ENCODE measurements at places on chromosomes 13 and 19.

DNA sequence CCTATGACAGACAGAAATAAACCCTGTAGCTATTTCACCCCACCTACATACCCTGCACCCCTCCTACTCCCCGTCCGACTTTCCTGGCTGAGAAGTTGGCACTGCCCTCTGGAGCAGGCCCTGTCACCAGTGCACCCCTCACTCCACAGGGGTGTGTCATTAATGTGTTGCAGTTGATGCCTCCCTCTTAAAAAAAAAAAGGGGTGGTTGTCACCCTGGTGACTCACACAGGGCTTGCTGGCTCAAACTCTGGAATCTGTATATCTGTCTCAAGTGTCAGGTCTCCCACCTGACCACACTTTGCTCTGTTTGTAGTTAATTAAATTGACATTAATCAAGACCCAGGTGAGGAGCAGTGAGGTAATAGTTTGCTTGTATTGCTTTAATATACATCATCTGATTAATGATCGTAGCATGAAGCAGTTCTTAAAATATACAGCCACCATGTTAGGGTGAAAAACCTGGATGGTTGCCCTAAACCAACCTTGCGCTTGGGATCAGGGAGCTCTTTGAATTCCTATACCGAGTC lies 2.0 kb upstream of the GATAD2A start:
- DNase-seq: no peak

DNA sequence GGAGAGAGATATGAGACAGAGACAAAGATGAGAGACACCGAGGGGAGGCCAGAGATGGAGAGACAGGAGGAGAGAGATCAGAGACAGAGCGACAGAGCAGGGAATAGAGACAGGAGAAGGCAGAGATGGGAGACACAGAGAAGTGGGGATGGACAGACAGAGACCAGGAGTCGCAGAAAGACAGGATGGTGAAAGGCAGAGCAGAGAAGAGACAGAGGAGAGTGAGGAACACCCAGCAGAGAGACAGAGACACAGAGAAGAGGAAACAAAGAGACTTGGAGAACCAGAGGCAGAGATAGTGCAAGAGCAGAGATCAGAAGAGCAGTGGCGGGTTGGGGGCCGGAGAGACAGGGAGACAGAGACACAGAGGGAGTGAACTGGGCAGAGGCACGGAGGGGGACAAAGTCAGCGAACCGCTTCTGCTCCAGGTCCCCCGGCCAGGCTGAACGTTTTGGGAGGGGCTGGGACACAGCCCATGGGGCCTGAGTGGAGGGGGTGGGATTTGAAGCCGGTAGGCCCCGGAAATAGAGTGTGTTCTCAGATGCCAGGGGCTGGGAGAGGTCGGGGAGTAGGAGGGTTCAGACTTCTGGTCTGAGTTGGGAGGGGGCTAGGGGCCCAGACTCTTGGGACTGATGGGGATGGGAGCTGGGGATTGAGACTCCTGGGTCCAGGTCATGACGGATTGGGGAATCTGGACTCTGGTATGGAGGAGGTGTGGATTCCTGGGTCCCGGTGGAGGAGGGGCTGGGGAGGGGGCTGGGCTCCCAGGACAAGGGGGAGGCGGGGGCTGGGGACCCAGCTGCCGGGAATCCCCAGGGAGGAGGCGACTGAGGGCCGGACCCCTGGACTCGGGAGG lies 654 bp downstream of the ZNF579 start:
- DNase-seq: no peak

GRCh38 chr19:54905803-54906511 lies at the start of gene NCR1:
Gene NCR1 (plus strand): TSS chr19:54906148. CDS start chr19:54906188, 40 bp downstream.
- no peak for DNase-seq

GRCh38 chr13:110137680-110138009 lies 169.3 kb downstream of the COL4A1 start:
- no peak for DNase-seq

DNA sequence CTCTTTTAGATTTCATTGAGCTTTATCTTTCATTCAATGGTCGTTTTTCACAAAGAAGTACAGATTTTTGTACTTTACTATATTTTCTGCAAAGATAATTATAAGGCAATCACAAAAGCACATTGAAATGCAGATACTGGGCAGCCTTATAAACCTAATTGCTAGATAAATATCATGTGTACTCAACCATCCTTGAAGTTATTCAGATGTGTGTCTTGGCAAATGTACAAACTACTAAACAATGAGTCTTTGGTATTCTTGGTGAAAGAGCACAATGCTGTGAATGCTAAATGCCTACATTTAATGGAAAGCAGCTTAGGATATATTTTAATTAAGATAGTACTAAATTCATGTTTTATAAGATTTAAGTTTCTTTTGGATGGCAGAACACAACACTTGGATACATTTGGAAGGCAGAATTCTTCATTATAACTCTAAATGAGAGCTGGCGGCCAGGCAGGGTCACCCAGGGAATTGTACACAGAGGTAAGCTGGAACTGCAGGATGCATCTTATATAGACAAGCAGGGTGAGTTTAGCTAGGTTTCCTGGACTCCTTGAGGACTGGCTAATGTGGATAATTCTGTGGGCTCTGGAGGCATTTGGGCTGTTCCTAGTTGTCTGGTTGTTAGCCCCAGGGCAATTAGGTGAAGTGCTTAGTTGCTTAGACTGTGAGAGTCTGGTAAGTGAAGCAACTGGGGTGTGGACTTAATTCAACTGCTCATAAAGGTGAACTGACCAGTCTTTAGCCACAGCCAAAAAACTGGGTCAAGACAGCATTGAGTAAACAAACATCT lies 286.6 kb downstream of the PCDH20 start:
- DNase-seq: no peak

- peak; percentile 58 for DNase-seq
Observed at GRCh38 chr19:49672131-49672919, 4.7 kb upstream of the PRMT1 start.

- no peak for DNase-seq
Observed at GRCh38 chr13:69300131-69300530, 807.5 kb upstream of the ATXN8OS start.

GRCh38 chr19:44438441-44438840 lies 9.8 kb downstream of the ZNF229 start:
- no peak for DNase-seq

DNA sequence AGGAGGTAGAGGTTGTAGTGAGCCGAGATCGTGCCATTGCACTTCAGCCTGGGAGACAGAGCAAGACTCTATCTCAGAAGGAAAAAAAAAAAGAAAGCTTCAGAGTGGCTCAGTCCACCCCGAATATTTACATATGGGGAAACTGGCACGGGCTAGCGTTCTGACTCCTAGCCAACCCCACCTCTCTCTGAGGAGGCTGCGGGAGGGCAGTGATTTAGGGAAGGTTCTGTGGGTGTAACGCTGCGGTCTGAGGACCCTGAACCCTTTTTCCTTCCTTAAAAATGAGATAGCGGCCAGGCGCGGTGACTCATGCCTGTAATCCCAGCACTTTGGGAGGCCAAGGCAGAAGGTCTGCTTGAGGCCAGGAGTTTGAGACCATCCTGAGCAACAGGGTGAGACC lies 5.0 kb downstream of the LRRC25 start:
- DNase-seq: no peak

- DNase-seq: no peak
Observed at GRCh38 chr13:32031815-32032370, 319 bp downstream of the FRY start.

DNA sequence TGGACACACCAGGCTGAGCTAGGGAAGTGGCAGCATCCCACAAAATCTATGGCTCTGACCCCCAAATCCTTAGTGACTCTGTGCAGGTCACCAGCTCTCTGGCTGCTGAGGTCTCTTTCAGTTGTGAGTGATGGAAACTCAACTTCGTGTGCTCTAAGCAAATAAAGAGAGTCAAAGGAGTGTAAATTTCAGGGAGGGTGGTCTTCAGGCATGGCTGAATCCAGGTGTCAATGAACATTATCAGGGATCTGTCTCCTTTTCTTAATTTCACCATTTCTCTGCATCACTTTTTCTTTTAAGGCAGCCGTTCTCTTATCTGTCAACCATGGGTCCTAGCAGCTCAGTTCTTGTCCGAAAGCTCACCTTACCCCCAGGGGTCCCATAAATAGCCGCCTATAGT lies 6.2 kb downstream of the CYP4F12 start:
- no peak for DNase-seq

DNA sequence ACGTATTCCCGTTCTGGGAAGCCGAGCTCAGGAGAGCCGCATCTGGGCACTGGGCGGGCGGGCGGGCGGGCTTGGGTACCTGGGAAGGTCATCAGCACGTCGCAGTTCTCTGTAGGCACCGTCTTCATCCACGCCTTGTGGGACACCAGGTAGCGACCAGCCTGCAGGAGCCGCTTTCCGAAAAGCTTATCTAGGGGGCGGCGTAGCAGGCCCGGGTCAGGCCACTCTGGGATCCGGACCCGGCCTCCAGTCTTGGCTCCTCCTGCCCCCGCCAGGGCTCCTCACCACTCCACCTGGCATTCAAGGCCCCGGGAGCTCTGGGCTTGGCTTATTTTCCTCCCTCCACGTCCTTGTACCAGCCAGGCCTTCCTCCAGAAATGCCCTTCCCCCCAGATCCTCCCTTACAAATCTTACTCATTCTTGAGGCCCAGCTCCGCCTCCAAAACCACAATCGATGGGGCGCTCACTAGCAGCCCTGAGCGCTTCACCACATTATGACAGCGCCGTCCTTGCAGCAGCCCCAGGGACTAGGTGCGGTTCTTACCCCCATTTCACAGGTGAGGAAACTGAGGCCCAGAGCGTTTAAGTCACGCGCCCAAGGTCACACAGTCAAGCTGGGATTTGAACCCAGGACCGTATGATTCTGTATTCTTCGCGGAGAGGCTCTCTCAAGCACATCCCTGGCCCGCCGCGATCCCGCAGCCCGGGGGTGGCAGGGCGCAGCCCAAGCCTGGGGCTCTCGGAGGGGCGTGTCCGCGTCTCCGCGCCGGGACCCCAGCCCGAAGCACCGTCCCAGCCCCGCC lies 843 bp downstream of the ANO8 start:
- DNase-seq: peak; percentile 49

DNA sequence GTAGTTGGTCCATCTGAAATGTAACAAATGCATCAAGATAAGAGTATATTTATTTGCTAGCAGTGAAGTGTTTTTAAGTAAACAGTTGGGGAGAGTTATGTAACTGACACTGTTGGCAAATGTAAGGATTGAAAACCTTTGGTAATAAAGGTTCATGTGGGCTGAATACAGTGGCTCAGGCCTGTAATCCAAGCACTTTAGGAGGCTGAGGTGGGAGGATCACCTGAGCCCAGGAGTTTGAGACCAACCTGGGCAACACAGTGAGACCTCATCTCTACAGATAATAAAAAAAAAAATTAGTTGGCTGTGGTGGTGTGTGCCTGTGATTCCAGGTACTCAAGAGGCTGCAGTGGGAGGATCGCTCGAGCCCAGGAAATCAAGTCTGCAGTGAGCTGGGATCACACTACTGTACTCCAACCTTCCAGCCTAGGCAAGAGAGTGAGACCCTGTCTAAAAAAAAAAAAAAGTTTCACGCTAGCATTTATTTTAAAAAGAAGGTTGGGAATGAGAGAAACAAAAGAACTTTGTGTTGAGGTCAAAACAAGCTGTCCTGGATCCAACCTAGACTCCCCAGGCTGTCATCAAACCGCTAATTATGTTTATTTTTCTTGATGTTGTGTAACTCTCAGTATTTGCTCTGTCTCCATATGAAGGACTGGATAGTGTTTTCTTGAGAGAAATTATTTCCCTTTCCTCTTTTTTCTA lies 20.7 kb downstream of the SETDB2 start:
- DNase-seq: no peak

GRCh38 chr19:37333457-37333856 lies 37.4 kb upstream of the ZNF527 start:
- no peak for DNase-seq

GRCh38 chr13:94712287-94712811 lies at the start of gene SOX21:
Gene SOX21 (minus strand): TSS chr13:94712545. CDS start chr13:94712049, 496 bp downstream.
- no peak for DNase-seq

DNA sequence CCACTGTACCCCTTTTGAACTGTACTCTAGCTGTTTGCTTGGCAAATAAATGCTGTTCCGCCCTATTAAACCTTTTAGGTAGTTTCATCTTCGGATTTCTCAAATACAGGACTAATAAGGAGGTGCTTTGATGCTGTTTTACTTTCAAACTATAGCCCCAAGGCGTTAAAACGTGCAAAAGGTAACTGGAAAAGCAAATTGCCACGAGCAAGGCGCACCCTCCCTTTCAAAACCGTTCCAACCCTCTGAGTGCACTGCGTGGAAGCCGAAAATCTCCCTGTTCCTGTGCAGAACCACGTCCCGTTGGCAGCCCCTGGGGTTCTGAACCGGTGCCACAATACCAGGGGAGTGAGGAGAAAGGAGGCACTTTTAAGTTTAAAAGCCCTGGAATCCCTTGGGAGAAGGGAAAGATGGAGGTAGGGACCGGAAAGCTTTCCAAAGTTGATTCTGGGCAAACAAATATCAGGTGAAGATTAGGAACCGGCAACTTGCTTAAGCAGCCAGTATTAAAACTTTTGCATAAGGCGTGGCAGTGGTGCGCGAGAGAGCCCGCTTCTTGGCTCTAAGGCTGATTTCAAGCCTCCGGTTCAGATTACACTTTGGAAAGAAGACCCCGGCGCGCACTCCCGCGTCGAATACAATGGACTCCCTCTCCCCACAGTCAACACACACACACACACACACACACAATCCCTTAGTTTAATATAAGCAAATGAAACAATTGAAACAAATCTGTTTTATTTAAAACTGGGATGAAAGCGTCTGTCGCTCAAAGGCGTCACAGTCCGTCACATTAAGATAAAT lies 9.5 kb downstream of the POU4F1 start:
- no peak for DNase-seq

DNA sequence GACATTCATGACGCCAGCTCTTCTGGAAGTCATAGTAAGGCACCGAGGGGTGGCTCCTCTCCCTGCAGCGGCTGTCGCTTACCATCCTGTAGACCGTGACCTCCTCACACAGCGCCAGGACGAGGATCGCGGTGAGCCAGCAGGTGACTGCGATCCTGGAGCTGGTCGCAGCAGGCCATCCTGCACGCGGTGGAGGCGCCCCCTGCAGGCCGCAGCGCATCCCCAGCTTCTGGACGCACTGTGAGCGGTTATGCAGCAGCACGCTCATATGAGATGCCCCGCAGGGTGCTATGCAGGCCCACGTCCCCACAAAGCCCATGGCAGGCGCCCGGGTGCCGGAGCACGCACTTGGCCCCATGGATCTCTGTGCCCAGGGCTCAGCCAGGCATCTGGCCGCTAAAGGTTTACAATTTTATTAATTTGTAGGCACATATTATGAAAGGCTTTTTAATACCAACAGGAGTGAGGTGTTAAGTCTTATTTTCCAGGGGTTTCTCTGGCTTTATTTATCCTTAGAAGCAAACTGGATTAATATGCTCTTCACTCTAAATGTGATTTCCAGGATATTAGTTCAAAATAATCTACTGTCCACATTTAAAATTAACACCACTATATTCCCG lies 35.6 kb upstream of the PSPC1 start:
- DNase-seq: no peak

- no peak for DNase-seq
Observed at GRCh38 chr13:30667014-30667413, 49.3 kb downstream of the USPL1 start.

GRCh38 chr19:16470911-16471811 lies 609 bp downstream of the EPS15L1 start:
- no peak for DNase-seq

DNA sequence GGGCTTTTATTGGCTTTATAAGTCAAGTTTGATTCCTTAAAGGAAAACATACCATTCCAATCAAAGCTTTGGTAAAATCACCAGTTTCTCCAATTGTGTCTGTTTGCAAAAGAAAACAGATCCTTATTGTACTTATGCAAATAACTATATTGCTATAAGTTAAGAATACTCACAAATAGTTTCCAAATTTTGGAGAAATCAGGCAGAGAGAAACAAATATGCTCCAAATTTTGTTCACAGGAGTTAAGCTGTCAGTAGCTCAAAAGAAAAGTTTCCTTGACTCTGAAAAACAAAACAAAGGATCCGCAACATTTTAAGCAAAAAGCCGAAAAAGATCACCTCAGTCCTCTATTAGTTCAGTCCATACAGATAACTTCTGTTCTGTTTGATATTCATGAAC lies 19.2 kb upstream of the IGFL4 start:
- DNase-seq: no peak
